ENCODE measurements at places on chromosomes 1 and 21.

- H3K36me3 ChIP-seq, result peaks cover 3% of the 10 kb centered on the region
- peaks cover 25% of the 10 kb centered on the region for H3K27me3 ChIP-seq
- H3K4me1 ChIP-seq, result no peaks in the 10 kb centered on the region
- no peak for DNase-seq
- no peak overlapping the region for H3K27ac ChIP-seq
- H3K4me3 ChIP-seq, result no peak overlapping the region
Measured at GRCh38 chr1:162627662-162628296, 4.5 kb upstream of the DDR2 start.

GRCh38 chr1:212785871-212786270 lies 5.7 kb downstream of the NSL1 start:
- no peak overlapping the region for H3K4me3 ChIP-seq
- H3K27ac ChIP-seq, result no peak overlapping the region
- DNase-seq, result no peak
- no peaks in the 10 kb centered on the region for H3K27me3 ChIP-seq

GRCh38 chr1:208461680-208462079 lies 217.5 kb upstream of the PLXNA2 start:
- DNase-seq, result no peak
- H3K27me3 ChIP-seq, result peaks cover 32% of the 10 kb centered on the region
- no peak overlapping the region for H3K4me3 ChIP-seq
- H3K36me3 ChIP-seq, result no peaks in the 10 kb centered on the region
- H3K27ac ChIP-seq, result no peak overlapping the region
- no peaks in the 10 kb centered on the region for H3K4me1 ChIP-seq

DNA sequence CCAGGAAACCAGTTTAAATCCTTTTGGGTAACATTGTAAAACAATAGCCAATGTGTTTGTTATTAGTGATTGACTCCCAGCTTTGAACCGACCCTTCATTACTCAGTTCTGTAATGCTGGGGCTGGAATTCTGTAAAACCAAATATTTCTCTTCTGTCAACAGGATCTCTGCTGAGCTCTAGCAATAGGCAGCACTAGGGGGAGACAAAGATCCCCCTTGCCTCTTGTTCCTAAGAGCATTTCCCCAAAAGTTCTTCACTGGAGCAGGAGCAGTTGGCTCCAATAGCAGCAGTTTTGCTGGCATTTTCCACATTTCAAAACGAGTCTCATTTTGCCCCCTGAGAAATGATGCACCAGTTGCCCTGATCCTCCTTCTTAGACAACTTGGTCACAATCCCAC lies 1671.1 kb downstream of the MRPL39 start:
- H3K27ac ChIP-seq, result no peak overlapping the region
- H3K36me3 ChIP-seq, result no peaks in the 10 kb centered on the region
- no peak overlapping the region for H3K4me3 ChIP-seq
- no peak for DNase-seq
- H3K27me3 ChIP-seq, result no peaks in the 10 kb centered on the region
- H3K4me1 ChIP-seq, result no peaks in the 10 kb centered on the region

GRCh38 chr1:119294199-119294598 lies 74.4 kb upstream of the HAO2 start:
- H3K27ac ChIP-seq, result no peak overlapping the region
- no peaks in the 10 kb centered on the region for H3K4me1 ChIP-seq
- no peak for DNase-seq
- no peaks in the 10 kb centered on the region for H3K36me3 ChIP-seq
- no peak overlapping the region for H3K4me3 ChIP-seq
- peaks cover 11% of the 10 kb centered on the region for H3K27me3 ChIP-seq

- peaks cover 42% of the 10 kb centered on the region for H3K27me3 ChIP-seq
- H3K27ac ChIP-seq, result no peak overlapping the region
- H3K4me3 ChIP-seq, result no peak overlapping the region
- H3K36me3 ChIP-seq, result peaks cover 1% of the 10 kb centered on the region
Measured at GRCh38 chr1:204647114-204647804, 38.3 kb downstream of the LRRN2 start.

- H3K4me3 ChIP-seq, result no peak overlapping the region
- H3K4me1 ChIP-seq, result no peaks in the 10 kb centered on the region
- H3K27me3 ChIP-seq, result no peaks in the 10 kb centered on the region
- no peaks in the 10 kb centered on the region for H3K36me3 ChIP-seq
- DNase-seq, result no peak
Measured at GRCh38 chr1:219529116-219529515, 83.8 kb downstream of the ZC3H11B start.

DNA sequence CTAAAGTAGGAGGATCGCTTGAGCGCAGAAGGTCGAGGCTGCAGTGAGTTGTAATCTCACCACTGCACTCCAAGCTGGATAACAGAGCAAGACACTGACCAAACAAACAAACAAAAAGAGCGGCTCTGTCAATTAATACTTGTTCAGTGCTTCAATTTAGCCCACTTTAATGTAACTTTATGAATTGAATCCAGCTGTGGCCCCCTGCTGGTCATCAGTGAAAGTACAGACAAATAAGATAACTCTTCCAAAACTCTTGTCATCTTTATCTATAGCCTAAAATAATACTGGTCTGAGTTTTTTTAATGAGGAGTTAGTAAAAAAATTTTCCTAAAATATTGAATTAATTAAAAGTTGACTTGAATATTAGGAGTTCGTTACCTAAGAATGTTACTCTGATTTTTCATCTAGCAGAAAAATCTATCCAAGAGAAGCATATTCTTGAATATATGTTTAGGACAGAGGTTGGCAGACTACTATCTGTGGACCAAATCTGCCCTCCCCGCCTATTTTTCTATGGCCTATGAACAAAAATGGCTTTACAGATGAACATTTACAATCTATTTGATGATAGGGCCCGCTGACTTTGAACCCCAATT lies 26.1 kb downstream of the ATP5PF start:
- no peak for DNase-seq
- H3K27ac ChIP-seq, result no peak overlapping the region
- H3K27me3 ChIP-seq, result no peaks in the 10 kb centered on the region
- no peaks in the 10 kb centered on the region for H3K4me1 ChIP-seq

DNA sequence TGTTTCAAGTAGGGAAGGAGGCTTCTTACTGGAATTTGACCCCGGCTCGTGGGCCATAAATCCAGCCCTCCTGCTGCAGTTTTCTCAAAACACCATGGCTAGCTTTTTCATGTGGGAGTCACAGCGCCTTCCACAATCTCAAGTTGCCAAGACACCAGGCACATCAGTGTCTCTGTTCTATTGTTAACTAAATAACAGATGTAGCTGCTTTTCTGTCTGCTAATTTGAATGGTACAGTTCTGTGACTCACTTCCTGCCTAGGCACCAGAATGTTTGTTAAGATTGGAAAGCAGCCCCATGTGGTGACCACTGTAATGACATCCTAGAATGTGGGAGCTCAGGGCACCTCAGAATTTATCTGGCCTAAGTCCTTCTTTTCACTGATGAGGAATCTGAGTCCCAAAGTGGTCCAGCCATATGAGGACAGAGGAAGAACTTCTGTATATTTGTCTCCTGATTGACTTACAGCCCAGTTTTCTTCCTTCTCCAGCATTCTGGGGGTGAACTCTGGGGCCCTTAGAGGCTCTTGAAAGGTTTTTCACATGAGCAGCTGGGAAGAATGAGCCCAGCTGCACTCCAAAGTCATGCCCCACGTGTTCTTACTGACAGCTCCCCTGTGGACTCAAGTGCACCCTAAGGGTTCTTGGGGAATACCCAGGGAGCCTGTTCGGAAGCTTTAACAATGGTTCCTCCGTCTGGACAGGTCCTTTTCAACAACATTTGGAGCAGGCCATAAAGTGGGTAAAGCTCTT lies 27.5 kb downstream of the TRIM45 start:
- H3K27ac ChIP-seq, result no peak overlapping the region
- H3K27me3 ChIP-seq, result no peaks in the 10 kb centered on the region
- H3K4me1 ChIP-seq, result no peaks in the 10 kb centered on the region
- peaks cover 23% of the 10 kb centered on the region for H3K36me3 ChIP-seq
- no peak overlapping the region for H3K4me3 ChIP-seq

GRCh38 chr1:115437196-115437595 lies 99.1 kb upstream of the NGF start:
- no peak overlapping the region for H3K27ac ChIP-seq
- H3K27me3 ChIP-seq, result peaks cover 10% of the 10 kb centered on the region
- H3K4me1 ChIP-seq, result no peaks in the 10 kb centered on the region
- H3K36me3 ChIP-seq, result no peaks in the 10 kb centered on the region
- no peak overlapping the region for H3K4me3 ChIP-seq

DNA sequence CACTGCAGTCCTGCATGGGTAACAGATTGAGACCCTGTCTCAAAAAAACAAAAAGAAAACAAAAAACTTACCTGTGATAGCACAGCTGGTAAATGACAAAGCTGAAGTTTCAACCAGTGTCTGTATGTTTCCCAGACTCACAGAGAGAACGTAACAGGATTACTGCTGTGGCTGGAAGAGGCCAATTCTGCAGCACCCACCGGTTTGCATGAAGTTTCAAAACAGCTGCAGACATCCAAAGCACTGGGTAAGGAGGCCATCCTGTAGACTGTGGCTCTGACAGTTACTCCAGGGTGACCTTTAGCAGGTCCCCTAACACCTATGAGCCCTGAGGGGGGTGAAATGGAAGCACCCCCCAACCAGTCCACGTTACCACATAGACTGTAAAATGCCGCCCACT lies 7.5 kb downstream of the ID3 start:
- H3K27ac ChIP-seq, result no peak overlapping the region
- no peaks in the 10 kb centered on the region for H3K27me3 ChIP-seq
- no peak overlapping the region for H3K4me3 ChIP-seq
- peaks cover 16% of the 10 kb centered on the region for H3K4me1 ChIP-seq
- H3K36me3 ChIP-seq, result peaks cover 2% of the 10 kb centered on the region

GRCh38 chr1:219771080-219771479 lies 157.3 kb downstream of the SLC30A10 start:
- no peaks in the 10 kb centered on the region for H3K36me3 ChIP-seq
- no peak for DNase-seq
- H3K4me1 ChIP-seq, result no peaks in the 10 kb centered on the region
- no peaks in the 10 kb centered on the region for H3K27me3 ChIP-seq

DNA sequence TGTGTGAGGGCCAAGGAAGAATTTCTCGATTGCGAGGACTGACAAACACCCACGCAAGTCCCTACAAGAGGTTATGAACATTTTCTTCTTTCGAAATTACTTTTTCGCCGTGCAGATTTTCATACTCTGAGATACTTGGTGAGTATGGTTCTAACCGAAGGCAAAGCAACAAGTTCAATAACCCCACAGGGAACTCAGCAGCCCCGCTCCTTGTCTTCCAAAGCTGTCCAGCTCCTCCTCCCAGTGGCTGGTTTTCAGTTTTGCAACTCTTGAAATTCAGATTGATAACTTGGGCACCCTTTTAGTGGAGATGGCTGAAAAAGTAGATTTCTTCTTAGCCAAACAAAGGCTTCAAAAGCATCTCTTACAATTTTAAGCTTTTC lies 154.4 kb downstream of the SETD4 start:
- no peak for DNase-seq
- H3K4me1 ChIP-seq, result no peaks in the 10 kb centered on the region
- no peaks in the 10 kb centered on the region for H3K36me3 ChIP-seq
- H3K27me3 ChIP-seq, result peaks cover 58% of the 10 kb centered on the region
- no peak overlapping the region for H3K4me3 ChIP-seq

GRCh38 chr1:219534991-219535390 lies 77.9 kb downstream of the ZC3H11B start:
- no peaks in the 10 kb centered on the region for H3K4me1 ChIP-seq
- DNase-seq, result no peak
- H3K36me3 ChIP-seq, result no peaks in the 10 kb centered on the region
- no peaks in the 10 kb centered on the region for H3K27me3 ChIP-seq

- no peak for DNase-seq
- H3K4me3 ChIP-seq, result no peak overlapping the region
- H3K27ac ChIP-seq, result no peak overlapping the region
- no peaks in the 10 kb centered on the region for H3K36me3 ChIP-seq
- no peaks in the 10 kb centered on the region for H3K27me3 ChIP-seq
Measured at GRCh38 chr1:40825435-40825788, 36.8 kb downstream of the CITED4 start.

DNA sequence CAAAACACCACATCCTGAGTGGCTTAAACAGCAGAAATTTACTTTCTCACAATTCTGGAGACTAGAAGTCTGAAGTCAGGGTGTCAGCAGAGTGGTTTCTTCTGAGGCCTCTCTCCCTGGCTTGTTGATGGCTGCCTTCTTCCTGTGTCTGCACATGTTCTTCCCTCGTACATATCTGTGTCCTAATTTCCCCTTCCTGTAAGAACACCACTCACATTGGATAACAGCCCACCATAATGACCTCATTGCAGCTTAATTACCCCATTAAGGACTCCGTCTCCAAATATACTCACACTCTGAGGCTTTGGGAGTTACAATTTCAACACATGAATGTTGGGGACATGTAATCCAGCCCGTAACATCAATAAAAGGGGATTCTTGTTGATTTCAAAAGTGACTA lies 23.4 kb downstream of the C8A start:
- no peak overlapping the region for H3K27ac ChIP-seq
- no peak overlapping the region for H3K4me3 ChIP-seq
- H3K27me3 ChIP-seq, result peaks cover 12% of the 10 kb centered on the region
- DNase-seq, result no peak
- no peaks in the 10 kb centered on the region for H3K36me3 ChIP-seq

- H3K27ac ChIP-seq, result no peak overlapping the region
- no peak overlapping the region for H3K4me3 ChIP-seq
- H3K27me3 ChIP-seq, result peaks cover 38% of the 10 kb centered on the region
- DNase-seq, result no peak
- H3K36me3 ChIP-seq, result peaks cover 2% of the 10 kb centered on the region
Measured at GRCh38 chr1:201885531-201886075, 3.1 kb upstream of the SHISA4 start.

- no peak overlapping the region for H3K27ac ChIP-seq
- H3K36me3 ChIP-seq, result no peaks in the 10 kb centered on the region
- H3K4me3 ChIP-seq, result no peak overlapping the region
- no peaks in the 10 kb centered on the region for H3K4me1 ChIP-seq
Measured at GRCh38 chr1:106986603-106987002, 69.9 kb upstream of the PRMT6 start.

DNA sequence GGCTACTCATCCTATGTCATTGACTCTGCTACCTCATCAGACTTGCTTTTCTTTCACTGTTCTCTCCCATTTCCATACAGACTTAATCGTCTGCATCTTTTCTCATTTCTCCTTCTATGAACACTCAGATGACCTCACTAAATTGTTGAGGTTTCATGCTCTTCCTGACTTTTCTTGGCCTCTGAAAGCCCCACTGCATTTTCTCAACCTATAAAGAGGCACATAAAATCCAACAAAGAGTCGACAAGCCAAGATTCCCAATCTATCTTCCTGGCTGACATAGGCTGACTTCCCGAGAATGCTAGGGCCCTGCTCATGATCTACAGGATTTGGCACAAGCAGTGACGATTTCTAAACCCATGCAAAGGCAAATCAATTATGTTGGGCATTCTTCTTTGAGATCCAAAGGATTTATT lies 280.8 kb upstream of the DPYD start:
- H3K27ac ChIP-seq, result no peak overlapping the region
- peaks cover 8% of the 10 kb centered on the region for H3K4me1 ChIP-seq
- no peak overlapping the region for H3K4me3 ChIP-seq
- DNase-seq, result no peak
- H3K36me3 ChIP-seq, result no peaks in the 10 kb centered on the region
- no peaks in the 10 kb centered on the region for H3K27me3 ChIP-seq

GRCh38 chr1:117173691-117174090 lies 37.0 kb downstream of the VTCN1 start:
- no peak overlapping the region for H3K4me3 ChIP-seq
- H3K27me3 ChIP-seq, result peaks cover 15% of the 10 kb centered on the region
- no peak overlapping the region for H3K27ac ChIP-seq
- DNase-seq, result no peak
- H3K4me1 ChIP-seq, result no peaks in the 10 kb centered on the region
